ENCODE measurements at places on chromosomes 6 and 20. TPM values are rescaled to one million over a fixed set of nuclear protein-coding genes. Genes with fewer than 3 reads are reported as not detected.

The STAU1 gene
- total RNA-seq, result 63.6 TPM

The IRF4 gene
- total RNA-seq, result 0.21 TPM

The MYB gene
- 0.73 TPM for total RNA-seq

The MTFR2 gene
- 11.6 TPM for total RNA-seq

The UBD gene
- total RNA-seq, result 0.44 TPM
